Prostate gland (tissue), 2 donors: ENCODE measurements at places on chromosomes 6 and 20.

DNA sequence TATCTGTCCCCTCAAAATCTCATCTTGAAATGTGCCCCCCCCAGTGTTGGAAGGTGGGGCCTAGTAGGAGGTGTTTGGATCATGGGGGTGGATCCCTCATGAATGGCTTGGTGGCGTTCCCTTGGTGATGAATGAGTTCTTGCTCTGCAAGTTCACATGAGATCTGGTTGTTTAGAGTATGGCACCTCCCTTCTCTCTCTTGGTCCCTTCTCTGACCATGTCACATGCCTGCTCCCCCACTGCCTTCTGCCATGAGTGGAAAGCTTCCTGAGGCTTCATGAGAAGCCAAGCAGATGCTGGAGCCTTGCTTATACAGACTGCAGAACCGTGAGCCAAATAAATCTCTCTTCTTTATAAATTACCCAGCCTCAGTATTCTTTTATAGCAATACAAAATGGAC is 70.9 kb downstream of the MAN1A1 start:
- DNase-seq = no peak

- DNase-seq = no peak
These were observed 287.0 kb upstream of the SUPT3H start for GRCh38 chr6:45664707-45665106.

GRCh38 chr20:34099675-34100074 is 12.4 kb downstream of the EIF2S2 start:
- no peak for DNase-seq

DNA sequence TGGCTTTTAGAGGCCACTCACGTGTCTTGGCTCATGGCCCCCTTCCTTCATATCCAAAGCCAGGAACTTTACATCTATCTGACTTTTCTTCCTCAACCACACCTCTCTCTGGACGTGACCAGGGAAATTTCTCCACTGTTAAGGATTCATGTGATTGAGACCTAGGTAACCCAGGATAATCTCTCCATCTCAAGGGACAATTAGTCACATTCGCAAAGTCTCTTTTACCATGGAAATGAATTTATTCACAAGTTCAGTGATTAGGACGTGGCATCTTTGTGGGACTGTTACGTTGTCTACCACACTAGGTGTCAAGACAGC is 227.5 kb upstream of the RAB32 start:
- no peak for DNase-seq

- no peak for DNase-seq
These were observed 111.4 kb downstream of the CDH26 start for GRCh38 chr20:60069656-60070055.

DNA sequence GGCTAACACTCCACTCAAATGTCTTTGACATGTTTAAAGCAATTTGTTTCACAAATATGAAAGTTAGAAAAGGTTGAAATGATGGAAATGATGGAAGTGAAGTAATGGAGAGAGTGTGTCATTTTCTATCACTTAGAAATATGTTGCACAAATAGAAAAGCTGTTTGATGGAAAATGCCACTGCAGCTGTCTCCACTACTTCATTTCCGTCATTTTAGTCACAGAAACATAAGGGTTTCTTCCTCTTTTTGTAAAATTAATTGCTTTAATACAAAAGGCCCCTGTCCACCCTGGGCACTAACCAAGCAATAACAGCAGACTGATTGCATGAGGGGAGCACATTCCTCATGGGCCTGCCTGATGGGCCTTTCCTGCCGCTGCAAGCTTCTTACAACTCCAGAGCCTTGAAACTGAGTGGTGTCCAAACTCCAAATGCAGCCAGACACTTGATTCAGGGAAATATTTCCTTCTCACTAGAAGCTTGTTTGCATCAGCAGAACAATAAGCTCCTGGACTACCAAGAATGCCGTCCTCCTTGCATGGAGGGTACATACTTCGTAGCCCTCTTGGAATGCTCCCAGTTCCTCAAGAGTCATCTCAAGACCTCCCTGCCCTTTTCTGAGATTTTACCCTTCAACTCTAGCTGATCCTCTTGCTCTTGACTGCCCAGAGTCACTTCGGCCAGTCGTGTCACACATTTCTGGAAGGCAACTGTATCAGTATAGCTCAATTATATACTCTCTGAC is 36.1 kb downstream of the F13A1 start:
- DNase-seq = no peak

DNA sequence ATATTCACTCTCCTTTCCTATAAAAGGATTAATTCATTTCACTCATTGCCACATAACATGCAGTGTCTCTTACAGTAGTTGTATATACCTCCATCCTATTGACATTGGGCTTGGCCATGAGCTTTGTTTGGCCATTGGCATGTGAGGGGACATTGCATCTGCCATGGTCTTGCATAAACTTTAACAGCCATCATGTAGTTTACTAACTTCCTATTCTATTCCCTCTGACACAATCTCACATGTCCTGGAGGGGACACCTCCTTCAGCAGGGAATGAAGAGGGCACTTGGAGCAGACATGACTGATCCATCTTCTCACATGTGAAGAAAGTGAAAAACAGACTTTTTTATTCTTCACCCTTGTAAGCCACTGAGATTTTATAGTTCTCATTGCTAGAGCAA is 115.5 kb upstream of the MARCKS start:
- DNase-seq = no peak

GRCh38 chr6:128883906-128884305 is 968 bp downstream of the LAMA2 start:
- DNase-seq = no peak

GRCh38 chr6:147390909-147391536 is 117.5 kb upstream of the SAMD5 start:
- DNase-seq = no peak

DNA sequence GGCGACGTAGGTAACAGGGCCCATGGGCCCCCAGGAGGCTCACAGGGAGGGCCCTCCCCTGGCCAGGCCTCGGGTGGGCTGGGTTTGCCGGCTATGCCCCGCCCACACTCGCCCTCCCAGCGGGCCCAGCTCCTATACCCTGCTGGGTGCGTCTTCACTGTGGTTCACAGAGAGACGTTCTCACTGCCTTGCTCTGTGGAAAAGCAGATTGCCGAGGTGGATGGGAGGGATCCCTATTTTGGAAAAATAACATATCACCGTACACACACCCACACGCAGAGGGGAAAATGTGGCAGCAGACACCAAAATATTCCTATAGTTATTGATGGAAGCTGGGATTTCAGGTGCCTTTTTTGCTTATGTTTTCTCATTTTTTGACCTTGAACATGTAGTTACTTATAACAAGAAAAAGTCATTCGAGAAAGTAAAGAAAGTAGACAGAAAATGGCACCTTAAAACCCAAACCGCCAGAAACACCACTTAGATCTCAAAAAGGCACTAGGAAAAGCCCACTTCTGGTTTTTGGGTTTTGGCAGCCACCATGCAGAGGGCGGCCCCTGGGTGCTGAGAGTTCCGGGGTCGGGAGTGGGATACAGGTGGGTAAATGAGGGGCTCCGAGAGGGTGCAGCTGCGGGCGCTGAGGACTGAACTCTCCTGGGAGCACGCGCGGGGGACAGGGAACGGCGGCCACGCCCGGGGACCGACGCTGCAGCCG is 49.4 kb downstream of the TMEM242 start:
- no peak for DNase-seq

DNA sequence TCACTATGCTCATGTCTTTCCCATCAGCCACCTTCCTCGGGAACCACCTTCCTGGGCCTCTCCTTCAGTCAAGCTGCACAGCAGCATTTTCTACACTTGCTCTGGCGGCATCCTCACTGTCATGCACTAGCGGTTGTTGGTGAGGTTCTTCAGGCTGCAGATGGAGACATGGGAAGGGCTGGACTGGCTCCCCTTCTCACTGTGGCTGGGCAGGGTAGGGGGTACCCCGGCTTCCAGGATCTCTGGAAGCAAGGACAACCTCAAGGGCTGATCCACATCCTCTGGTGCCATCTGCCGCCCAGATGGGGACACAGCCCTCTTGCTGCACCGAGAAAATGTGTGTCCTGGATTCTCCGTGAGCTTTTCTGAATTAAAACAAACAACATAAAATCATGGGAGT is 180.1 kb upstream of the RNF24 start:
- no peak for DNase-seq

- DNase-seq = no peak
These were observed 1.0 kb upstream of the PMEPA1 start for GRCh38 chr20:57710841-57711240.

- no peak for DNase-seq
These were observed 24.3 kb upstream of the KIAA0408 start for GRCh38 chr6:127483399-127484055.

- no peak for DNase-seq
These were observed 9.8 kb upstream of the ZNF343 start for GRCh38 chr20:2518558-2518957.

DNA sequence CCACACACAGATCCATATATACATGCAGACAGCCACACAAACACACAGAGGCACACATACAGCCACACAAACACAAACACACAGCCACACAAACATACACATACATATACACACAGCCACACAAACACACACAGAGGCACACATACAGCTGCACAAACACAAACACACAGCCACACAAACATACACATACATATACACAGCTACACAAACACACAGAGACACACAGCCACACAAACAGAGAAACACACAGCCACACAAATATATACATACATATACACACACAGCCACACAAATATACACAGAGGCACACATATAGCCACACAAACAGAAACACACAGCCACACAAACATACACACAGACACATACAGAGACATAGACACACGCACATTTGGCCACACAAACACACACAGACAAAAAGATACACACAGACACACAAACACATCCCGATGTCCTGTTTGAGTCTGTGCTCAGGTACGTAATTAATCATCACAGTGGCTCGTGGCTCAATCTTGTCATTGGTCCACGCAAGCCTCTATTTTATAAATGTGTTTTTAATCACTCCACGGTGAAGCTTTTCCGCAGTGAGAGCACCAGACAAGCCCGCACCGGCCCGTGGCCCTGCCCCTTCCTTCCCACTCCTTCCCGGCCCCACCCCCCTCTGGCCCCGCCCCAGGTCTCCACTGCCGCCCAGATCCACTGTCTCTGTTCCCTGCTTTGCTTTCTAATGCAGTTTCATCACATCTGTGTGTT is 135.3 kb downstream of the CDH4 start:
- peak; percentile 39 for DNase-seq

DNA sequence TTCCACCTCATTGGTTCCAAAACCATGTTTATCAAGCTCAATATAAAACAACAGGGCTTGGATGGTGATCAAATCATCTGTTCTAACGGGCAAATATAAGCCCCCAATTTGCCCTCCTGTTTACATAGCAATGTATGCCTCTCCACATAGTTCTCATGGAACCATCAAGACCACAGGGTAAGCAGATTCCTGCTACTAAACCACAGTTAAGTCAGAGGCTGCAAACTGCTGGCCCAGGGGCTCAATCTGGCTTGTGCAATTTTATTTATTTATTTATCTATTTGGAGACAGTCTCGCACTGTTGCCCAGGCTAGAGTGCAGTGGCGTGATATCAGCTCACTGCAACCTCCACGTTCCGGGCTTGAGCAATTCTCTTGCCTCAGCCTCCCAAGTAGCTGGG is 18.9 kb upstream of the MTHFD1L start:
- no peak for DNase-seq

DNA sequence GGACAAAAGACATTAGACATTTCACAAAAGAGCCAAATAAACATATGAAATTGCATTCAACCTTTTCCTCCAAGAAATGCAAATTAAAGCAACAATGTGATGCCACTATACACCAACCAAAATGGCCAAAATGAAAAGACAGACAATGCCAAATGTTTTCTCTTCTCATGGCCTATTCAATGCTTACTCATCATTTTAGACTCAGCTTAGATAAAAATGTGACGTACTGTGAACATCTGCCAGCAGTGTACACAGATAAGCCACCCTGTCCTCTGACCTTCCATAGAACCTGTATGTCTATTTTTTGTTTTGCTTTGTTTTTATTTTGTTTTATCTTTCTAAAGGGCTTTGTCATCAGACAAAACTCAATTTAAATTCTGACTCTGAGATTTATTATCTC is 385.2 kb downstream of the FRK start:
- no peak for DNase-seq

GRCh38 chr6:152189736-152190135 is 382.3 kb downstream of the ESR1 start:
- no peak for DNase-seq

DNA sequence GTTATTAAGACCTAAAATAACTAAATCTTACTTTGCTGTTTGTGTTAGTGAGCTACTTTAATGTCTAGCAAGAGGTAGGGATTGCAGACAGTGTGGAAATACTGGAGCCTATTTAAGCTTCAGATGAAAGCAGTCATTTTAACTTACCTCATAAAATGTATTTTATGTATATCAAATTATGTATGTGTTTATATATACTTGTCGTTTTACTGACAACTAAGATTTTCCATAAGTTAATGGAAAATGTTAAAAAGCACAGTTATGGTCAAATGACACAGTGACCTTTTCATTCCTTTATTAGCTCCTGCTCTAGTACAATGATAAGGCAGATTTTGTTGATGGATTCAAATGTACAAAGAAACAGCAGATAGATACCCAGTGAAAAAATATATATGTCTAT is 34.6 kb downstream of the QKI start:
- no peak for DNase-seq

DNA sequence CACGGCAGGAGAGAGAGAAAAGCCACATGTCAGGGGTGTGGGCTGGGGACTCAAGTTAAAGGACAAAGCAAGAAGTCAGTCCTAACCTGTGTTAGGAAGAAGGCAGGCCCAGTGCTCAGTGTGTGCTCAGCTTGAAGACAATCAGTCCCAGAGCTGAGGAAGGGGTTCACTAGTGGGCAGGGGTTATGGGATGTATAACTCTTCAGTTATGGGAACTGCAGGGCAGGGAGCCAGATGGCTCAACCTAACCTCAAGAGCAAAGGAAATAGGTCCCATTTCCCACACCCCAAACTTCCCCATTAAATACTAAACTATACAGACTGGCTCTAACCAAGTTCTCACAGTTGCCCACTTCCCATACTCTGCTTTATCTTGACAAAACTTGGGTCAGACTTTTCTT is 7.4 kb upstream of the SSTR4 start:
- DNase-seq = no peak

DNA sequence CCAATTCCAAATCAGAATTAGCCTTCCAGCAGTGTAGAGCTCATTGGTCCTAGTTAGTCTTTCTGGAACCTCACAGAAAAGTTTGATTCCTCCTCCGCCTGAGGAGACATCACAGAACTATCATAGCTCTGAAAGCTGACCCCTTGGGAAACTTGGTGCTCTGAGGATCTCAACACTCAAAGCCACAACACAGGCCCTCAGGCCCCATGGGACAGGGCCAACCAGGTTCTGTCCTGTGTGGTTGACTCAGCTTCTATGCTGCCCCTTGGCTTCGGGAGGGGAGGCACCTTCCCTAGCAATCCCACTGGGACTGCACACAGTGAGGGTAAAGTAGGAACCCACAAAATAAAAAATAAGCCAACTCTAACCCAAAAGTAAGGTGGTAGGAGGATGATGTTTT is 237.5 kb upstream of the ECI2 start:
- no peak for DNase-seq
